ENCODE measurements at places on chromosomes 7 and 10.

DNA sequence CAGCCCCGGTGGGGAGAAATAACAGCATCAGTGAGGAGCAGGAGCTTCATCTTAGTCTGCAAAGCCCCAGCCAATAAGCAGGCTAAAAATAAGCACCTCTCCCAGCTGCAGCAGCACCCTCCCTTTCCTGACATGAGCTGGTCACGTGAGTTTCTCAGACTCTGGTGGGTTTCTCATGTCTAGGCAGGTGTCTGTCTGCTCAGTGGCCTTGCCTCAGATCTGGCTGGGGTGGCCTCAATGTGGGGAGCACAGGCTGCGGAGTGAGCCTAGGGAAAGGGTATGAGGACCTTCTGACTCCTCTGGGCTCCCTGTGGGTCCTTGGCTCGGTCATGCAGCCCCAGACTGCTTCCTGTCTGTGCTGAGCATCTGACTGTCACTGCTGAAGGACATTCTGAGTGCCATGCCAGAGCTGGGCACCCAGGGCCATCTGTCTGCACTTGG lies 81.6 kb upstream of the LRRC4 start:
- no peak for DNase-seq

DNA sequence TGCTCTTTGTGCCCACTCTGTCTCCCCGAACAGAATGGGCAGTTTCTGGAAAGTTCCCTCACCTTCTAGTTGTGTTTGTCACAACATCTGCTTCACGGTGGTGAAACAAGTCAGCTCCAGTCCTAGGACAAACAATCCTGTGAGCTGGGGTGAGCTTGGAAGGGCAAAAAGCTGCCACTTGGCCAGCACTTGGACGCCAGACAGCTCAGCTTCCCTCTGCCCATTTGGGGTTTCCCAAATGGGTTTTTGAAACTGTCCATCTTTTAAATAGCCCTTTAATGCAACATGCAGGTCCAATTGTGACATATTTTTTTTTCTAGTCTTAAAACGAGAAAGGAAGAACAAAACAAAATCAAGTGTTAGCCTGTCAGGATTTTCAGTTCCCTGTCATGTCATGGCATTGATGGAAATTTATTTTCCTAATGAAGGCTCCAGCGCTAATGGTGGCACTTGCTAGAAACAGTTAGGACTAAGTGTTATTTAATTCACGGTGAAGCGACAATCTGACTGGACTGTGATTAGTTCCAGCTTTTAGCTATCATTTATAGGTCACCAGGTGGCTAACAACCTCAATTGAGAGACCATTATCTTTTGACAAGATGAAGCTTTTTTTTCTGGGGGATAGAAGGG lies 181.7 kb downstream of the MYOF start:
- DNase-seq: no peak

GRCh38 chr7:27697861-27698430 lies 35.3 kb upstream of the HIBADH start:
- no peak for DNase-seq

DNA sequence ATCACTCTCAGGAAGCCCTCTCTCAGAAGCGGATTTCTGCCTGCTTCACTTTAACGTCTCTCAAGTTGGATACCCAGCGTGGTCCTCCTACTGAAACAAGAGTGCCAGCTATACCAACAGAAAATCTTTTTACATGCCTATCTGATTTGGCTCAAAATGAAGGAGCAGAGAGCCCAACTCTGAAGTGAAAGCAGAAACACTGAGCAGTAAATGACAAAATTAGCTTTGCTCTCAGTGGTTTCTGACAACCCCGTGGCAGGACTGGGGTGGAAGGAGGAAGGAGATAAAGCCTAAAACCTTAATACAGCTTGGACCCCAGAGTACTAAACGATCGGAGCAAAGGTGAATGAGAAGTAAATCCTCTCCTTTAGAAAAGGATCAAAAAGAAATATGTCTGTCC lies 25.1 kb upstream of the GPR37 start:
- DNase-seq: no peak

DNA sequence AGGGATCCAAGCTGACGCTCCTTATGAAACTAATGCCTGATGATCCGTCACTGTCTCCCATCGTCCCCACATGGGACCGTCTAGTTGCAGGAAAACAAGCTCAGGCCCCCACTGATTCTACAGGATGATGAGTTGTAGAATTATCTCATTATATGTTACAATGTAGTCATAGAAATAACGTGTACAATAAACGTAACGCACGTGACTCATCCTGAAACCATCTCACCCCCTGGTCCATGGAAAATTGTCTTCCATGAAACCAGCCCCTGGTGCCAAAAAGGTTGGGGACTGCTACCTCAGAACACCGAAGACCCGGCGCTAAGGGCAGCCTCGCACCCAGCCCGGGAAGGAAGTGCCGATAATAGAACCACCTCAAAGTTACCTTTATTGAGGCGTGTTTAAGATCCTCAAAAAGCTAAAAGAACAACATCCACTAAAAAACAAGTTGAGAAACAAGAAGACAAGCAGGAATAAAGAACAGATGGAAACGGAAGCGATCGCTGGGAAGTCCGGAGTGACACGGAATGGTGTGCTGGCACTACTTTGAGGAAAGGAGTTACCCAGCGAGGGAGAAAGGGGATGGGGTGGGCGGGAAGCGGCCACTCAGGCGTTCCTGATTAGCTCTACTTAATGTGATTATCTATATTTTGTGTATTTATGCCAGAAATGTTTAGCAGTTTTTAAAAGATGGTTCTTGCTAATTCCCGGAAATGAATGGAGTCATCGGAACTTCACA lies 50.1 kb upstream of the PRKAR1B start:
- no peak for DNase-seq

- no peak for DNase-seq
These were observed 552.7 kb downstream of the DNAJB6 start for GRCh38 chr7:157889480-157889879.

DNA sequence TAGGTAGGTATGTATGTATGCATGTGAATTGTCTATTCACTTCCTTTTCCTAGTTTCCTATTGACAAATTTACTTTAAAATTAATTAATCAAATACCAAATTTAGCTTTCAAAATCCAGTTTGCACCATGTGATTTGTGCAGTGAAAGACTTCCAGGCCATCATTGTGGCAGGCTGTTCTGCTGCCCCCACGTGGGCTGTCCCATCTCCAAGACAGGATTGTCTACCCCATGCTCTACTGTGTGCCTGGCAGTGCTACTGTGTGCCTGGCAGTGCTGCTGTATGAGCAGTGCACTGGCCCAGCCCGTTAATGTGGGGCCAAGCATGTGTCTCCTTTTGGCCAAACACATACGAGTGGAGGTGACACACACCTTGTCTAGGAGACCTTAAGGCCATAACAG lies 374.8 kb downstream of the GFRA1 start:
- no peak for DNase-seq

All from stimulated activated CD4-positive, alpha-beta T cell treated with anti-CD3 and anti-CD28 coated beads, Interleukin-1b, Interleukin-23, amount 100 ng/mL, for 1 hour (primary cell).